Stimulated activated CD4-positive, alpha-beta T cell treated with anti-CD3 and anti-CD28 coated beads, Interleukin-1b, Interleukin-23, amount 100 ng/mL, for 4 hours (primary cell): ENCODE measurements at places on chromosomes 2 and 18.

- DNase-seq: no peak
Observed at GRCh38 chr18:998936-999335, 94.3 kb downstream of the ADCYAP1 start.

DNA sequence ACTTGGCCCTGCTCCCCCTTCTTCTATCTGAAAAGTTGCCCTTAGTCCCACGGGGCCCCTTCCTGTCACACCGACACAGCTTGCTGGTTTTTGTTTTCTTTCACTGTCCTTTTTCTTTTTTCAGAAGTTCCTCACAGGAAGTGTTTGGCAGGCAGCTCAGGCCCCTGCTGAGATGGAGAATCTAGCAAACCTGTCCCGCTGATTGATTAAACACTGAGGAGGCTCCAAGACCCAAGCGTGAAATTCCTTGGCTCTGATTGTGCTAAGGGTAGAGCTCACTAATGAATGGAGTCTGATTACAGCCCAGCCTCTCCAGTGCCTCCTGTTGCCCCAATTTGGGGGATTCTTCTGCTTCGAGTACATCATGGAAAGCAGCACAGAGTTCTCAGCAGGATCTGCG, 365.9 kb upstream of the MEX3C start:
- DNase-seq: no peak

- DNase-seq: no peak
Observed at GRCh38 chr2:207341804-207342203, 176.1 kb upstream of the KLF7 start.

DNA sequence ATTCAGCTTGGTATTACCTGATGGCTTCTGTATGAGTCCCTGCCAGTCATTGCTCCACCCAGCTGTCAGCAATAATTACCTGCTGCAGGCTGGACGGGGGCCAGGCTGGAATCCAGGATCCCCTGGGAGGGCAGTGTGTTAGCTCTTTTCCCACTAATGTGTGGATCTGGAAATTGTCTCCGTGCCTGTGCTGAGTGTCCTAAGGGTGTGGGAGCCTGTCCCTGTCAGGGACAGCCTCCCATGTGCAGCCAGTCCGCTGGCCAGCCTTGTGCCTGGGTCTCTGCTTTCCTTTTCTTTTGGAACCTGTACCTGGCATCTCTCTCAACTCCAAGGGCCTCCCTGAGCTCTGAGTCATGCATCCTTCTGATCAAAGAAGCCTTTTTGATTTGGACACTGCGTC, 107.2 kb upstream of the SPRED2 start:
- no peak for DNase-seq

DNA sequence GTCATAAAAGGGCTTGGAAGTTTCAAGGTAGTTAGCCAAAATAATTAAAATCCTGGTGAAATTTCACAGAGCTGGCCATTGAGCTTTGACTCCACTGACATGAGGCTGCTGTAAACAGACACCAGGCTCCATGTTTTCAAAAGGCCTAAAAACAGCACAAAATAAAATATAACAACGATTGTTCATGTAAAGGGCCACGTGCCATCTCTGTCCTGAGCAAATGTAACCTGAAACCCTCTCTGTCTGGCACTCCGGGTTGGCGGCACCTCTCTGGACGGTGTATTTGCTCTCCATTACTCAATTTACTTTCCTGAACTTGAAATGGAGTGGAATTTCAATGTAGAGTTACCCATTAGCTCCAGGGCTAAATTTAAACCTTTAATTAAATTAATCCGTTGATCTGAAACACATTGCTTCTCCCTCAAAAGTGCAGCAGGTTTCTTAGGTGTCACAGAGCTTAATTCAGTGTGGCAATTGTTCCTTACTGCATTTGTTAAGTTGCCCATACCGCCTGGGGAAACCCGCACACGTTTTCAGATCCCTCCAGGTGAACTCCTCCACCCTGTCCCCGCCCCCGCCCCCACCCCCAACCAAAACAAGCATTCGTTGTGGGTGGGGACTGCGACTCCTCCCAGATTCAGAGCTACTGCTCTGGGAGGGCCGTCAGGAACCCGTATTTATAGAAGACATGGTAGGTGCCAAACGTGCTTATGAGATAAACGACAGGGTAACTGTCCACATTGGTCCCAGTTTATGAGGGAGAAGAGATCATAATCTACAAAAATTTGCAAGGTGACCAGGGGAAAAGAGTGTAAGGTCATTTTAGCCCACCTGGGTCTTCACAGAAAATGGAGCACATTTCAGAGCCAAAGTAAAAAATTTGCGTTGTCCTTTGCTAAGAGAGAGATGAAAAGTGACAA, 1.2 kb upstream of the CABLES1 start:
- DNase-seq: peak; percentile 27

- DNase-seq: no peak
Observed at GRCh38 chr2:147623328-147623727, 221.5 kb upstream of the ACVR2A start.

DNA sequence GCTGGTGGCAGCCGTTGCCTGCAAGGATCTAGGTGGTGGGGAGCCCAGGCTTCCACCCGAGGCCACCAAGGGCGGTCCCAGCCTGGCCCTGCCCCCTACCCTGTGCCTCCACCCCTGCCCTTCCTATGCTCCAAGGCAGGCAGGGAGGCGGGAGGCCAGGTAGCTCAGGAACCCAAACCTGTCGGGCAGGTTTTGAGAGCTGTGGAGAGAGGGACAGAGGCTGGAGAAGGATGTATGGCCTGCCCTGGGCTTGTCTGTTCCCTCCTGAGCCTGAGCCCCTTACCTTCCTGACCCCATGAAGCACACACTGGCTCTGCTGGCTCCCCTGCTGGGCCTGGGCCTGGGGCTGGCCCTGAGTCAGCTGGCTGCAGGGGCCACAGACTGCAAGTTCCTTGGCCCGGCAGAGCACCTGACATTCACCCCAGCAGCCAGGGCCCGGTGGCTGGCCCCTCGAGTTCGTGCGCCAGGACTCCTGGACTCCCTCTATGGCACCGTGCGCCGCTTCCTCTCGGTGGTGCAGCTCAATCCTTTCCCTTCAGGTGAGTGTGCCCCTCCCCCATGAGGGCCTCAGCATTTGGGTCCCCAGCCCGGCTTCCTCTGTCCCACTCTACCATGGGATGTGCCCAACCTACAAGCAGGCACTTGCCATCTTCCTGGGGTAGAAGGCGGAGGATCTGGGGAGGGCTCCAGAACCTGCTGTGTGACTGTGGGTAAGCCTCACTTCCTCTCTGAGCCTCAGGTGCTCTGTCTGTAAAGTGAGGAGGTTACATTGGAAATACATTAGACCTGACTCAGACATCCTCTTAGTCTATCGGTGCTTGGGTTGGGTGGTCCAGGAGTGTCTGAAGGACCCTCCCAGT, at the start of gene PROM2:
PROM2 (plus strand) TSS at position 159 of the 860 bp plus-strand sequence; CDS start at position 296, 137 bp downstream.
- no peak for DNase-seq

DNA sequence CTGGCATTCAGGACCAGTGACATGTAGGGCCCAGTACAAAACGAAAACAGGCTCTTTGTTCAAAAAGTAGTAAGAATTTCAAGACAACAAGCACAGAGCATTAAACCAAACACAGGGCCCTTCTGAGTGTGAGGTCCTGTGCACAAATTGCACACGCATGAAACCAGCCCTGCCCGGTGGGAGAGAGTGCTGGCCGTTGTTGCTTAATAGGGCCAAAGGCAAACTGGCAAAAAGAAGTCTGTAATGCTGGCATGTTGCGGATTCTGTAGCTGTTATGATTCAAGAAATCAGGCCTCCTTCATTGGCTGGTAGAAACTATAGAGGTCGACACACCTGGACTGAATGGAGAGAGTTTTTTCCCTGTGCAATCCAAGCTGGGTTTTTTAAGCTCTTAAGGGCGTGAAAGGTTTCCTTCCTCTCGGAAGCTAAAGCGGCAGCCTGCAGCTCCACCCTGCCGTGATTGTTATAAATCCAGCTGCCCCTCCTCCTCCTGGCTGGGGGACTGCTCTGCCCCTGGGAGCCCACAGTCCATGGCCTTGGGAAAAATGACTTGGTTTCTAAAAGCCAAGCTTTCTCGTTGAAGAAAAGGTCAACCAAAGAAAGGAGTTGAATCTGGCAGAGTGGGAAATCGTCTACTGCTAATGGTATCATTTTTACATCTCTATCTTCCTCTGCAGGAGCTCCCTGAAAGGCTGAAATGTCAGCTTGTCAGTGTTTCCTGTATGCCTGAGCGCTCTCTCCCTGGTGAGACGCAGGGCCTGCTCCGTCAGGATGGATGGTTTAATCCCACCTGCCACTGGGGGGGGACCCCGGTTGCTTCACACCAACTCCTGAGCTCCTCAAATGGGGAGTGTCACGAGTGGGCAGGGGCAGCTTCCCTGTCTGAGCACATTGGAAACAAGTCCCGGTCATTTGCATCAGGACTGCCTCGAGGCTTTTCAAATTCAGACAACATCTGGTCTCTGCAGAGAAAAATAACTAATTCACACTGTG, 143.6 kb downstream of the ALPK2 start:
- no peak for DNase-seq

DNA sequence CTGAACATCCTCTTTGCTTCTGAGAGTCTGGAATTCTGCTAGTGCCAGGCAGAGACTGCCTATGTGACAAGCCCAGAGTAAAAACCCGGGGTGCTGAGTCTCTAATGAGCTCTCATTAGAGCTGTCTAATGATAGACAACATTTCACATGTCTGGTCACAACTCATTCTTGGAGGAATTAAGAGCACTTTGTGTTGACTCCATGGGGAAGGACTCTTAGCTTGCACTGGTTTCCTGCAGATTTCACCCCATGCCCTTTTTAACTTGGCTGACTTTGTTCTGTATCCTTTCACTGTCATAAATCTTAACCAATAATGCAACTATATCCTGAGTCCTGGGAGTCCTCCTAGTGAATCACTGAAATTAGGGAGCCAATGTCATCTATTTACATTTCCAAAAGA, 33.5 kb downstream of the FBXO15 start:
- DNase-seq: no peak

- no peak for DNase-seq
Observed at GRCh38 chr2:205660521-205661124, 21.7 kb upstream of the NRP2 start.

- peak; percentile 72 for DNase-seq
Observed at GRCh38 chr18:46073474-46074331, 1.6 kb upstream of the PSTPIP2 start.

DNA sequence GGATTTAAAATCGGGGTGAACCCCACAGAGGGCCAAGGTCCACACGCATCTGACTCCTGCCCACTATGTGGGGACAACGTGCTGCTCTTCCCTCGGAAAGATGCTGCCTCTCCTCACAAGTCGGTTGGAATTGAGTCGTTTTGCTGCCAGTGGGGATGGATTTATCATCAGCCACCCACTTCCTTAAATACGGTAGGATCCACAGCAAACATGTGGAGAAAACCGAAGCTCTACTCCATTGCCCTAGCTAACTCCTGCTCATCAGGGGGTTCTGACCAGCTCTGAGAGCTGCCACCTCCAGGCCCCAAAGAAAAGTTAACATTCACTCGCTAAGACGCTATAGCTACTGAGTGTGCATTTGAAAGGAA, 80.9 kb downstream of the CHRNA1 start:
- DNase-seq: no peak

GRCh38 chr2:199282309-199282708, 175.4 kb downstream of the SATB2 start:
- no peak for DNase-seq

- peak; percentile 10 for DNase-seq
Observed at GRCh38 chr2:65366595-65367125, 65.7 kb downstream of the SPRED2 start.

GRCh38 chr18:23105581-23106219, 29.6 kb upstream of the CABLES1 start:
- no peak for DNase-seq

GRCh38 chr18:65790604-65791003, 39.8 kb downstream of the CDH7 start:
- DNase-seq: no peak

- DNase-seq: no peak
Observed at GRCh38 chr2:227799202-227799601, 14.4 kb upstream of the CCL20 start.

- no peak for DNase-seq
Observed at GRCh38 chr18:63514888-63515678, 27.1 kb upstream of the SERPINB12 start.

GRCh38 chr2:214810671-214811070, 1.2 kb upstream of the BARD1 start:
- no peak for DNase-seq

DNA sequence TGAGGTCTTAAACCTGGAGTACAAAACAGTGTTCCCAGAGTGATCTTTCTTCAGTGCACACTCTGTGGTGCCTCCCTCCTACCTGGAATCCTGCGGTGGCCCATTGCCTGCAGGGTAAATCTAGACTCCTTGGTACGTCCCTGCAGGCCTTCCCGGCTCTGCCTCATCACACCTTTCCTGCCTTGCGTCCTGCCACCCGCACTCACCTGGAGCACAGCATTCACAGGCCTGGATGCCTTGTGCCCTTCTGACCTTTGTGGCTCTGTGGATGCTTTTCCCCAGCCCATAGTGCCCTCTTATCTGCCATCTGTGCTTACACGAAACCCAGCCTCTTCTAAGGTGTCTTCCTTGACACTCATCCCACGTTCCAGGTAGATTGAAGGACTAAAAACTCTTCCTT, 62.7 kb downstream of the PRKRA start:
- no peak for DNase-seq

DNA sequence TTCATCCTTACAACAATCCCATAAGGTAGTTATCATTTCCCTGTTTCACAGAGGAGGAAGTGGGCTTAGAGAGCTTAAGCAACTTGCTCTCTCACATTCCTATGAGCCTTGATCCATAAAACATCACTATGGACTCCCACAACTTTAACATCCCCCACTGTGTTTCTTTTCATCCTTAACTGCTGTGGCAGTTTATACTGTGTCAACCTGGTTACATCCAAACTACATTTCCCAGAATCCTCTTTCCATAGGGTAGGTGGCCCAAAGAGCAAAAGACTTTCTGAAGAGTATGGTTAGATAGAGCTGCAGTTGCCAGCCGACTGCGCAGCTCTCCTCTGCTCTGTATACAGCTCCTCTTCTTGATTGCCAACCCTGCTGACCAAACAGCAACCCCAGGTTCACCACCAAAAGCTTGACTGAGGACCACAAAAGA, 22.5 kb downstream of the MAP3K2 start:
- DNase-seq: no peak

DNA sequence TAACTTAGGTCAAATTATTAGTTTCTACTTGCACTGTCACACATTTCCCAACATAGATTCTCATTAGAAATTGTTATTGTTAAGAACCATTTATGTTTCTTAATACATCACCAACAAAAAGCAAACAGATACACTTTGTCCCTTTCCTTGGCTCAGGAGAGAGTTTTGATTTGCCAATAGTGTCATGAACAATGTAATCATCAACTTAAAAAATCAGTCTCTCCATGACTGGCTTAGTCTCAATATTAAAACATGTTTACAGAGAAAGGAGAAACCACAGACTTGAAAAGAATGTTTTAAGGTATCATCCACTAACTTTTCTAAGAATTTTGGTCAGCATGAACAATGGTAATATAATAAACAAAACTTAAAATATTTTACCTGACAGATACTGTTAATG, 416.5 kb upstream of the KCNH7 start:
- no peak for DNase-seq

- no peak for DNase-seq
Observed at GRCh38 chr2:207816546-207816945, 46.8 kb upstream of the FZD5 start.
